ENCODE measurements at places on chromosomes 5 and 9.
A peak's percentile ranks its signal among the peaks of the same experiment; 100 is the strongest.

GRCh38 chr5:179964015-179964414 is 56.3 kb upstream of the TBC1D9B start:
- DNase-seq, result no peak

GRCh38 chr5:138686668-138687067 is 66.6 kb upstream of the CTNNA1 start:
- no peak for DNase-seq

- no peak for DNase-seq
Observed at GRCh38 chr9:444528-444927, 229.9 kb downstream of the DOCK8 start.

DNA sequence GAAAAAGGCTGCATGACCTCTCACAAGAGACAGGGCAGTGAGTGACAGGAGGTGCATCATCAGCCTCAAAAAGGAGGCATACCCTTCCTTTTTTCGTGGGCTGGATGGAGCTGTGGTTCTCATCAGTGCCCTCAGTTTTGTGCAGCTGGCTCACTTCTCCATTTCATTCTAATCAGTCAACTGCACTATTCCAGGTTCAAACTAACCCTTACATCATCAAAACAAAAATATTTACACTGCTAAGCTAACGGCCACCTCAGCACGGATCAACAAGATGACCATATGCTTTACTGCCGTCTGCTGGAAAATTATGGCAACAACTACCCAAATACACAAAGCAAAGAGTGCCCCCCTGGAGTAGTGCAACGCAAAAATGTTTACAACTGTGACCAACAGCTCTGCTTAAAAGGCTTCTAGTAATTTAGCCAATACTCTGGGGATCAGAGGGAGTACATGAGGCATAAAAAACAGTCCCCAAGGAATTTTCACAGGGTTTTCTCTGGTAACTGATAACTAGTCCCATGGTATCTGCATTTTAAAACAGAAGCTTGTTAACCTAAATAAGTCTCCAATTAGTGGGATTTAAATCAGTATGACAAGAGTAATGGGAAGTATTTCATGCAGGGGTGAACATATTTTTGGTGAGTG is 10.8 kb downstream of the KCNV2 start:
- peak; percentile 5 for DNase-seq

DNA sequence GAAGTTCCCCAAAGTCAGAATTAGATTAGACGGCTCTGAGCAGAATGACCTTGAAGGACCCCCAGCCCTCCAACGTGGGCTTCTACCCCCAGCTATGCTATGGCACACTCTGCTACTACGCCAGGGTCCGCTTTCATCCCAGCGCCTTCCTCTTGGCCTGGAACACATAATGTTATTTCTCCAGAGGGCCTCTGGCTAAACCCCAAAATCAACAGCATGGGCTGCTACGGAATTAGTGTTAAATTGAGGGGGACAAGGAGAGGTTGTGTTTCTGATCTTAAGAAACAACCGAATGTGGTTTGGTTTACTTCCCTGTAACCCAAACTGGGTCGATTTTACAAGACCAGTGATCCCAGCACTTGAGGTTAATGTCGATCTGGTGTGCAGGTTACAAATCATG is 97.1 kb downstream of the ZNF618 start:
- DNase-seq, result no peak

DNA sequence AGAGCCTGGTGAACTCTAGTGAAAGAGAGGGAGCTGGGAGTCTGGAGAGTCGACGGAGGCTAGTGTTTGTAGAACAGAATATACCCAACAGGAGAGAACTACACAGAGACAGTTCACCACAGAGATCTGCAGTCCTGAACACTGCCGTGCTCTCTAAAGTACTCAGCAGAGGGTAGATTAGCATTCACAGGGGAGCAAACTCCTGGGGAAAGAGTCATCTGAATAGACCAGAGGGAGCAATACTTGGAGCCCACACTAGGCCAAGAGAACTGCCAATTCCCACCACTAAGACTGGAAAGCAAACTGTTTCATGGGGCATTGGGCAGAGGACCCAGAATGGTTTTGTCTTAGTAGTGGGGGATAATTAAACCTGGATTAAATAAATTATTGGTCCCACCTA is 235.6 kb downstream of the EDIL3 start:
- DNase-seq, result no peak

- DNase-seq, result no peak
Observed at GRCh38 chr9:32875242-32875641, 91.9 kb downstream of the TMEM215 start.

GRCh38 chr5:140550147-140551079 is 3.0 kb downstream of the EIF4EBP3 start:
- DNase-seq, result no peak

DNA sequence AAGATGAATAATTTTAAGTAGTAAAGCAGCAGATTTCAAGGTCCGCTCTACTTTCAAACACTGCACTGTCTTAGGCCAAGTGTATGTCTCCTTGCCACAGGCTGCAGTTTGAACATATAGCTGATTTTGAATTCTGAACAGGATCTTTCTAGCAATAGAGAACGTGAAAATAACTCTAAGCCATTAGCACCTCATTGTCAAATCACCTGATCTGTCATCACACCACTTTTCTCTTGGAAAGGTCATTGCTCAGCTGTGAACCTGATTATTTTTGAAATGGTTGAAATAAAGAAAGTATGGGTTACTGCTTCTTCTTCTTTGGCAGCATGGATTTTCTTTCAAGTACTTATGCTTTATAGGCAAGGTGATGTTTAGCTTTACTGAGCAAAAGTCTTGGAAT is 357.0 kb upstream of the RORB start:
- no peak for DNase-seq
